ENCODE measurements at places on chromosomes 2 and 18.

- DNase-seq: no peak
These were observed 328.0 kb upstream of the HS6ST1 start for GRCh38 chr2:128646691-128647090.

DNA sequence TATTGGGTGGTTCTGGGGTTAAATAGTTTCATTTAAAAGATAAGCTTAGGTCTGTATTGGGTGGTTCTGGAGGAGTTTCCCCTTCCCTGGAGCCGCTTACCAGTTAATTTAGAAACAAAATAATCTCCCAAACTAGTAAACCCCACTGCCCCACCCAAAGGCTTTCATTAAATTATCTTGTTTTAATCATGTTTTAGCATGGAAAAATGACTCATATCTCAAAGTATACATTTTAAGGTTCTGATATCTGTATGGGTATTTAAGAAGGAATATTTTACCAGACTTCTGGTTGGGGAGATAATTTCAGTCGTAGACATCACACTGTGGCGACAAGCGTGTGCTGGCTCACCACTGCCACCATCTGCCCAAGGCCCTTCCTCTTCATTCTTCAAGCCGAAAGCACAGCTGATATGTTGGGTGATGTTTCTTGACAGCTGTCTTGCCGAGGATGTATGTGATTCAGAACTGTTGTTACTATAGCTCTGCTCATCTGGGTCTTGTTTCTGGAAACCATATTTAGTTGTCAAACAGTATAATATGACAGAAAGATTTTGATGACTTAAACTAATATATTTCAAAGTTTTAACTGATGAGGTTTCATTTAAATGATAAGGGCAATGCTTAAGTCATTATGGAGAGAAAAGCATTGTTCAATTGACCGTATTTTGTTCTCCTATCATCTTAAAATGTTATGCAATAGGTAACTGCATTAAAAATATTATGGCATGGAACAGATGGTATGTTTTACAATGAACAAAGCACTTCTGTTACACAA is 5.1 kb downstream of the FIGLA start:
- DNase-seq: peak; percentile 72

DNA sequence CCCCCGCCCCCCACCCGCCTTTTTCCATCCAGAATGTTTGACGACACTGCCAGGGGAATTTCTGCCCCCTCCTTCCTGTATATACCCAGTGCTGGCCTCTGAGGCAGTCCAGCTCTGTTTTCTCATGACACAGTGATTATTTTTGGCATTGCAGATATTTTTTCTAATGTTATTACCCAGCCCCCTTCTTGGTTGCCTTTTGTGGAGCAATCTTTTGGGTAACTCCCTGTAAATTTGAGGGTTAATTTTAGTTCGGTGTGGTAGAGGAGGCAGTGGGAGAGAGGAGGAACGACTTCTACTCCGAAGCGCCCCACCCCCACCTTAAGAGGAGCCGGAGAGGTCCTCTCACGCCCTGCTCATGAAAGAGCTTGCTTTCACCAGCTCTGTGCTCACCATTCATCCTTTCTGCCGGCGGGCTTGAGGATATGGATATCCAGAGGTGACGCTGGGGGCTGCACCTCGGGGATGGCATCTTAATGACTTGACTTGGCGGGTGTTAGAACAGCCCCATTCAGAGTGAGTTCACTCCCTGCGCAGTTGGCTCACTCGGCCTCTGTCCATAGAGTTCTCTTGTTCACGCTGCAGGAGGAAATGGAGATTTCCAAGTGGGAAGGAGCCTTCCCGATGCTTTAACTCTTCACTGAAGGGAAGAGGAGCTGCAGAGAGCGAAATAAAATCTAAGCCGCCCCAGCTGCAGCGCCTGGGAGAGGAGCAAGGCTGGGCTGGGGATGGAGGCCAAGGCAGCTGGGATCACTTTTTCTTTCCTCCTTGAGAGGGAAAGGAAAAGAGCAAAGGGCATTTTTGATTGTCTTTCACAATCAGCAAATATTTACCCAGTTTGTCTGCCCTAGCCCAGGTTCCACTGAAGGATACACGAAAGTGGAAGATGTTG is 38.4 kb downstream of the EPAS1 start:
- peak; percentile 42 for DNase-seq

- DNase-seq: no peak
These were observed 85.5 kb downstream of the PIGN start for GRCh38 chr18:62101321-62101721.

- no peak for DNase-seq
These were observed 9.7 kb downstream of the WNT10A start for GRCh38 chr2:218890369-218890768.

GRCh38 chr18:73296686-73297085 is 428.9 kb upstream of the NETO1 start:
- no peak for DNase-seq

DNA sequence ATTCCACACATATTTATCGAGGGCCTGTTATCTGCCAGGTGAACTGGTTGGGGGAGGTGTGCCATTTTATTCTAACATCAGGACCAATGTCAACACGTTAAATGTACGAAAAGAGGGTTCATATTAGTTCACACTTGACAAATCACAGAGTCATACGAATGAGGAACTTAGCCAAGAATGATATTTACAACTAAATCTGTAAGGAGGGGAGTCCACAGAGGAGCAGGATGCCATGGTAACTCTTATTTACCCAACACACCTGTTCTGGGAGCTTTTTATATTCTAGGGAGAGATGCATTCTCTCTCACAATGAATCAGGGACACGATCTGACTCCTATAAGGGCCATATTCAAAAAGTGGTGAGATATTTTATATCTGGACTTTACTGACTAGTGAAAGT is 144.1 kb downstream of the CDC42EP3 start:
- no peak for DNase-seq

DNA sequence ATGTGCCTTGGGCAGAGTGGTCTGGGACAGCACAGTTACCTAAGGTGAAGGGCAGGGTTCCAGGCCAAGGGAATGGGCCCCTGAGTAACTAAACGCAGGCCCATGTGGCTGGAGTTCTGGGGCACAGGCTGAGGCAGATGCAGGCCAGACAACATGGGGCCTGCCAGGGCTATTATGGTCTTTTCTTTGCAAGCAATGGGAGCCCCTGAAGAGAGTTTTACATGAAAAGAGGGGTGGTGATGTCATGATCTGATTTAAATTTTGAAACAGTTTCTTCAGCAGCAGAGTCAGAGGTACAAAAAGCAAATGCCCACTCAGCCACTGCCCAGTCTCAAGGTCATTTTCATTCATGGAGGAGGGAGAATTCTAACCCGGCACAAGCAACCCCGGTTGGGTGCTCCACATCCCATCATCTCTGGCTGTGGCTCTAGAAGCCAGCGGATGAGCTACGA is 5.6 kb downstream of the CHST10 start:
- no peak for DNase-seq

DNA sequence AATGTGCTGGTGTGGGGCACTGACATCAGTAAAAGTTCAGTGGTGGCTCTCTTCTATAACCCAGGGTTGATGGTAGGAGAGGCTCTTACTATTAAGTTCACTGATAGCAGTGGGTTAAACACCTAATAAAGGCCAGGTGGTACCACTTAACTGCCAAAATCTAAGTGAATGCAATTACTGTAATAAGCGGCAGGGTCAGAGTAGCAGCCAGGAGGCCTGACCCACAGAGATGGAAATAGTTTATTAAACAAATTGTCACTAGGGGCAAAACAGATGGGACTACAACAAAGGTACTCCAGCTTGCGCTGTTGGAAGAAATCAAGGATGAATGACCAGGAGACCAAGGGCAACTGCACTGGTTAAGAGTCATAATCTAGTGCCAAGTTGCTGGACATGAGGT is 26.6 kb downstream of the ZSWIM2 start:
- no peak for DNase-seq

GRCh38 chr2:38261569-38262068 is 115.5 kb downstream of the ATL2 start:
- DNase-seq: no peak

DNA sequence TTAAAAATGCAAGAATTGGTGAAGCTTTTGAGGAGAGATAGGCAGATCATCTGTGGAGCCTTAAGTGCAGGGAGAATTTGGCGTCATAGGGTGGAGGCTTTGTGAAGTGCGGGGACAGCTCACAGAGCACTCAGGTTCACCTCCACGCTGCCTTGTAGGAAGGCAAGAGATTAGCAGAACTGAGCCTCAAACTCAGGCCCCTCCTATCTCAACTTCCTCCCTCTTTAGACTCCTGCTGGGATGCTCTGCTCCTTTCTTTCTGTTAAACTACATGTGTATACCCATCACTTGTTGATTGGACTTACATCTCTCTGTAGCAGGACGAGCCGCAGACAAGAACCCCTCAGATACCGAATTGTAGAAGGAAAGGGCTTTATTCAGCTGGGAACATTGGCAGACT is 422.2 kb downstream of the SETBP1 start:
- DNase-seq: no peak

GRCh38 chr2:151048331-151049054 is 213.2 kb downstream of the RBM43 start:
- DNase-seq: no peak

Measured in nucleus accumbens (tissue), 56 donors.